ENCODE measurements at places on chromosomes 5 and 9. TPM values are rescaled to one million over a fixed set of nuclear protein-coding genes. Genes with fewer than 3 reads are reported as not detected.

The MSX2 gene
- total RNA-seq: 6.5 TPM

The ANKRD18A gene
- 1.7 TPM for total RNA-seq

The SLIT3 gene
- 24.5 TPM for total RNA-seq

The SIT1 gene
- not detected for total RNA-seq

The MAP3K1 gene
- 30.7 TPM for total RNA-seq

The PCDH12 gene
- 4.1 TPM for total RNA-seq

The MRPS30 gene
- total RNA-seq: 9.3 TPM

The CNTNAP3 gene
- total RNA-seq: 2.3 TPM

The CDC20B gene
- not detected for total RNA-seq

The ADGRD2 gene
- not detected for total RNA-seq

The ADGRV1 gene
- 10.3 TPM for total RNA-seq

The OR1J2 gene
- not detected for total RNA-seq

The PTPRD gene
- 0.45 TPM for total RNA-seq

The MRPL22 gene
- total RNA-seq: 9.9 TPM

The RFESD gene
- not detected for total RNA-seq

The WHRN gene
- 3.7 TPM for total RNA-seq

The MAMDC4 gene
- 2.8 TPM for total RNA-seq

The C5 gene
- total RNA-seq: 5.8 TPM

The DMGDH gene
- 0.58 TPM for total RNA-seq

The GPR151 gene
- total RNA-seq: not detected

The TXNDC8 gene
- total RNA-seq: not detected

The UBE2R2 gene
- total RNA-seq: 31.0 TPM

The SPATA31D4 gene
- total RNA-seq: not detected

The WDR38 gene
- not detected for total RNA-seq

The N4BP3 gene
- total RNA-seq: not detected

The SH3GL2 gene
- total RNA-seq: 0.89 TPM

The NXNL2 gene
- total RNA-seq: not detected

The ZFP37 gene
- 3.5 TPM for total RNA-seq

The MSMP gene
- not detected for total RNA-seq

The BAAT gene
- total RNA-seq: 0.55 TPM

The EDIL3 gene
- 19.9 TPM for total RNA-seq

The TMEM215 gene
- not detected for total RNA-seq

The QRFP gene
- total RNA-seq: not detected

The CCDC69 gene
- total RNA-seq: 173 TPM

The TRIM7 gene
- 0.45 TPM for total RNA-seq

The ANKRD34B gene
- total RNA-seq: not detected

The SHISAL2B gene
- not detected for total RNA-seq

The DAB2 gene
- total RNA-seq: 43.0 TPM

The RGS7BP gene
- 1.3 TPM for total RNA-seq

The SLC6A3 gene
- total RNA-seq: not detected

The OTULINL gene
- total RNA-seq: 31.0 TPM

The IFNE gene
- not detected for total RNA-seq

The OR1Q1 gene
- not detected for total RNA-seq

The PAEP gene
- not detected for total RNA-seq

The LCN10 gene
- total RNA-seq: 0.58 TPM

The ESM1 gene
- not detected for total RNA-seq

The OBP2B gene
- total RNA-seq: not detected

The CDH9 gene
- total RNA-seq: not detected

The PAX5 gene
- not detected for total RNA-seq

The RNF180 gene
- 4.9 TPM for total RNA-seq

Measured in stomach (tissue), 19 donors.